Posterior vena cava (tissue), 2 donors: ENCODE measurements at places on chromosomes 1 and 21. TPM values are rescaled to one million over a fixed set of nuclear protein-coding genes. Genes with fewer than 3 reads are reported as not detected.

Gene ATP1A2
- total RNA-seq: 10.8 TPM

Gene FMO3
- 0.90 TPM for total RNA-seq

DNA sequence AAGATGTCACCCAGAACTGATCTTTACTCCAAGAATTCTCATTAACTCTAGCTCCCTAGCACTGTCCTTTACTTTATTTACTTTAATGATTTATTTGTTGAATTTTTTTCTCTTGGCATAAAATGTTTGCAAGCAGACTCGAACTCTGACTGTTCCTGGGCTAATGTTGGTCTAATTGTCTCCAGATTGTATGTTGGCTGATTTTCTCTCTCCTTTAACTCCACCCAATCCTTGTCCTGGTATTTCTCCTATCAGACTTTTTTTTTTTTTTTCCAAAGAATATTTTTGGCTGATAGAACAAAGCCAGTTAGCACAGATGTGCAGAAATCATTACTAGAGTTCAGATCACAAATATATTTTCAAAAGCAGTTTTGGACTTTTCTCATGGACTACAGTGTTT lies 82.6 kb downstream of the ATF6 start:
- DNase-seq: no peak

- no peak for DNase-seq
Measured at GRCh38 chr1:245448975-245449431, 294.2 kb downstream of the KIF26B start.

Gene ROR1
- total RNA-seq: 25.8 TPM
